C1 segment of cervical spinal cord (tissue), 14 donors: ENCODE measurements at places on chromosomes 13 and 19.

DNA sequence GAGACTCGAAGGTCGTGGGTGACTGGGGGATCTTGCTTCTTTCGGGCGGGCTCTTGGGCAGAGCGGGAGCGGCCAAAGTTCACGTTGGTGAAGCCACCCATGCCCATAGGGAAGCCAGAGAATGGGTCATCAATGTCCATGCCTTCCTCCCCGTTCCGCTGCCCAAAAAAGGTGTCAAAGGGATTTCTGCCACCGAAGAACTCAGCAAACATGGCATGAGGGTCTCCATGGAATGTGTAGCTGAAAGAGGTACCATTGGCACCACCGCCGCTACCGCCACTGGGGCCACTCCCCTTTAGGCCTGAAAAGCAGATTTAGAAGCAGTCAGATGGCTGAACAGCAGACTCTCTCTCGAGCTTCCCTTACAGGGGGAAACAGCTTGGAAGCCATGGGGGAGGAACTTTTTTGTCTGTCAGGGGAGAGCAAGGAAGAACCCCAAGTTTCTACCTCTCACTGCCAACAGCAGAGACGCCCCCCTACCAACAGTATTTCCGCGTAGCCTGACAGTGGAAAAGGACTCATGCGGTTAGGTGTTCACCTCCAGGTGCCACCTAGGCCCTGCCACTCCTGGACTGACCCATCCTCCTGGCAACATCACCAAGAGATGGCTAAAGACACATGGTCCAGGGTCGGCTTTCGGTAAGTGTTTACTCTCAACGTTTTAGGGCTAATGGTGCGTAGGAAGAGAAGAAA is 1.3 kb downstream of the DNAJB1 start:
- peak; percentile 27 for DNase-seq

GRCh38 chr13:33341861-33342452 is 56.4 kb upstream of the STARD13 start:
- DNase-seq = no peak

DNA sequence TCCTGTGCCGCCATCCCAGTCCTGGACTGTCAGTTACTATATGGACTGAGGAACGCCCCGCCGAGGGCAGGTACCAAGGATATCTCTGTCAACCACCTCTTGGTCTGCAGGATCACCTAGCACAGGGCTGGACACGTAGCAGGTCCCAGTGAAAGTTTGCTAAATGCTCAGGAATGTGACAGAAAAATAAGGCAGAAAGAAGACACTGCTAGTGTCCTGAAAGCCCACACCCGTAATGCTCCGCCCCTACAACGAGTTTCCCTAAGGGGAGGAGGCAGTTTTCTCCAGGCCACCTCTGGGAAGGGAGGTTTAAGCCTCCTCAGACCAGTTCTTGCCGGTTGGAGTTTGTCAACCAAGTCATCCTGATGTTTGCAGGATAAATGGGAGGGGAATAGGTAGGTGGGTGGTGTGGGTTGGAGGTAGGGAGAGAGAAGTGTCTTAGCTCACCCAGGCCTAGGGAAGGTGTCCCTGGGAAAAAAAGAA is 1.7 kb upstream of the SERTAD3 start:
- no peak for DNase-seq

DNA sequence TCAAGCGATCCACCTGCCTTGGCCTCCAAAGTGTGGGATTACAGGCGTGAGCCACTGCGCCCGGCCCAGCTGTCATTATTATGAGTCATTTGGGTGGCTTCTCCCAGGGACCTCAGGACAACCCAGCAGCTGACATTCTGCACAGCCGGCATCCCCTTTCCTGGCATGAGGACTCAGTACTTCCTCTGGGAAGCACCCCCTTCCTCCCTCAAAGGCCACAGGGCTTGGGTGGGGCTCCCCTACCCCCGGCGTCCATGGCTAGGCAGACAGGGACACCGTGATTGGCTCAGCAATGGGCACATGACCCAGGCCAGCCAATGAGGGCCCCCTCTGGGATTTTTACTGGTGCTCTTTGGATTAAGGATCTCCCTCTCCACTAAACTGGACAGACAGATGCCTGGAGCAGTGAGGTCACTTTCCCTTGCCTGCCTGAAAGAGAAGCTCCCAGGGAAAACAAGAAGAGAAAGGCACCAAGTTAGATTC is 6.0 kb downstream of the KANK2 start:
- no peak for DNase-seq

- DNase-seq = no peak
Measured at GRCh38 chr13:25167382-25168174, 4.5 kb downstream of the AMER2 start.

- no peak for DNase-seq
Measured at GRCh38 chr19:10173527-10173926, 21.2 kb downstream of the DNMT1 start.

DNA sequence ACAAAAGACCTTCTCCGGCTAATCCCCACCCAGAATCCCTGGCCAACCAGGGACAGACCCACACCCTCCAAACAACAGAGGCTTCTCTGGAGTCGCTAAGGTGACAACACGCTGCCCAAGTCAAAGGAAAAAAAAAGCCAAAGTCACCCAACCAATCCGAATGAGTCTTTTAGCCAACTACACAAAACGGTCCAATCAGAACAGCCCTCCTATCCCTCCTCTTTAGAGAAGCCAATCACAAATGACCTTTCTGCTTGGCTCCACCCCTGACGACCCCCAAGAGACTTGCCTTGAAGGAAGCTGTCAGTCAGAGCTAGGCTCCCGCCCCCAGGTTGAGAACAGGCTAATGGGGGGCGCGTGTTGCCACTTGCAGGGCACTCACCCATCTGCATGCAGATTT is 6.6 kb upstream of the FBXW9 start:
- DNase-seq = no peak

DNA sequence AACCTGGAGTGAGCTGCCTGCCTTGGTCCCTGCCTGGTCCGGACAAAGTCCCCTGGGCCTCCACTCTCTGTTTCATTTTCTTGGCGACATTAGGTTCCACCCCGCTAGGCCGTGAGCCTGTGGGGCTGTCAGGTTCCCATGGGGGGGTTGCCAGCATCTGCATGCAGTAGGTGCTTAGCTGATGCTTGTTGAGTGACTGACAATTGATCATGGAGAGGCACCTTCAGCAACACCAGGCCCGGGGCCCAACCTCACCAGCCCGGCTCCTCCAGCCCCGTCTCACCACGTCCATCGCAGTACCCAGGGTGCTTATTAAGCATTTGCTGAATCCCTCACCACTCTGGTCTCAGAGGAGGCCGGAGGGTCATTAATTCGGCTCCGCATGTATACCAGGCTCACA is 13.4 kb downstream of the MISP start:
- no peak for DNase-seq

DNA sequence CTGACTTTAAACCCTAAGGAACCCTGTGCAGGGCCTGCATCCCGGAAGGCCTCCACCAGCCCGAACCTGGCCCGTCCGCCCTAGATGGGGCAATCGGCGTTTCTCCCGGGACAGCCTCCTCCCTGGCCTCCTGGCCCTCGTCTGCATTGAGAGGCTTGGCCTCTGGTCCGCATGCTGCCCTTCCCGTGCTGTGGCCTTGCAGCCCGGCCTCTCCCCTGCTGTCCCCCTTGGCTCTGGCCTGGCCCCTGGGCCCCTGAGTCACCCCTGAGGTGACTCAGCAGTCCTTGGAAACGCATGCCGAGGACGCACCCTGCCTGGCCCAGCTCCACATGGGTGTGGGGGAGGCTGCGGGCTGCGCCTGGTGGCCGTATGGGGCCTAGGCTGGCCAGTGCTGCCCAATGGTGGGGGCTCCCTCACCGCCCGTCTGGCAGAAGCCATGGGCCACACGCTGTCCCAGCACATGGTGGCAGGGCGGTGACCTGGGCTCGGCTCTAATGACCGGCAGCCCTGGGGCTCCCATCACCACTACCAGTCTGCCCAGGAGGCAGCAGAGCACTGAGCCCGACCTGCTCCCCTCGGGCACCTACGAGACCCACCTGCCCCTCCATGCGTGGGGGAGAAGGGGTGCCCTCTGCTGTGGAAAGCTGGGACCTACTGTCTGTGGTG is 25.7 kb downstream of the SH3GL1 start:
- peak; percentile 36 for DNase-seq

GRCh38 chr19:13975870-13976269 is 23.6 kb downstream of the DCAF15 start:
- DNase-seq = no peak

DNA sequence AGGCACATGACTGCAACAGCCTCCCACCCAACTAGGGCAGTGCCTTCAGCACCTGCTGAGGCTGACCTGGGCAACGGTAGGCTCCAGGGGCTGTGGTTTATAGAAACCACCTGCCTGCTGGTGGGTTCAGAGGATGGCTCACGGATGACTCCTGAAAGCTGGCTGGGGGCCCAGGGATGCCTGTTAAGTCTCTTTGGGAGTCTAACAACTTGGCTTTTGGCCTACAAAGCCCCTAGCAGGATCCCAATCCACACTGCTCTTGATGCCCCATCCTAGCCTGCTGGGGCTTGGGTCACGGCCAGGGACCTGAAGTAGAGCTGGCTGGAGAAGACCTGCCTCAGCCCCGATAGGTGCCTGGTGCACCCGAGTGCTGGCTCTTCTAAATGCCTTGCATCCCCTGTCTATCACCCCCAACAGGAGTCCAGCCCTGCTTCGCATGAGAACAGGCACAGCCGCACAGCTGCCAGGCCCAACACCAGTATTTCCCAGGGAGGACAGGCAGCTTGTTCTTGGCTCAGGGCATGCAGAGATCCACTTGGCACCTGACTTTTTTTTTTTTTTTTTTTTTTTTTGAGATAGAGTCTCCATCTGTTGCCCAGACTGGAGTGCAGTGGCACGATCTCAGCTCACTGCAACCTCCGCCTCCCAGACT is 9.1 kb upstream of the EPHX3 start:
- no peak for DNase-seq

- DNase-seq = no peak
Measured at GRCh38 chr19:47228168-47228936, 2.6 kb downstream of the BBC3 start.

GRCh38 chr13:63542770-63543169 is 2127.1 kb upstream of the PCDH20 start:
- no peak for DNase-seq

- no peak for DNase-seq
Measured at GRCh38 chr19:49986354-49986753, 25.4 kb upstream of the SIGLEC11 start.

GRCh38 chr13:69999875-70000274 is 107.8 kb upstream of the ATXN8OS start:
- DNase-seq = no peak

GRCh38 chr19:6126335-6126974 is 9.0 kb upstream of the ACSBG2 start:
- DNase-seq = no peak

DNA sequence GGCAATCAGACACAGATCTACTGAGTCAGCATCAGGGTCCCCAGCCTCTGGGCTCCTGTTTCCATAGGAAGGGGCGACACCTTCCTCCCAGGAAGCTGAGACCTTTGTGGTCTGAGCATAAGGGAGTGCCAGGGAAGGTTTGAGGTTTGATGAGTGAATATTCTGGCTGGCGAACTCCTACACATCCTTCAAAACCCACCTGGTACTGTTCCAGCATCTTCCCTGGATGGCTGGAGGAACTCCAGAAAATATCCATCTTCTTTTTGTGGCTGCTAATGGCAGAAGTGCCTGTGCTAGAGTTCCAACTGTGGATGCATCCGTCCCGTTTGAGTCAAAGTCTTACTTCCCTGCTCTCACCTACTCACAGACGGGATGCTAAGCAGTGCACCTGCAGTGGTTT is 9.2 kb downstream of the INSL3 start:
- no peak for DNase-seq

DNA sequence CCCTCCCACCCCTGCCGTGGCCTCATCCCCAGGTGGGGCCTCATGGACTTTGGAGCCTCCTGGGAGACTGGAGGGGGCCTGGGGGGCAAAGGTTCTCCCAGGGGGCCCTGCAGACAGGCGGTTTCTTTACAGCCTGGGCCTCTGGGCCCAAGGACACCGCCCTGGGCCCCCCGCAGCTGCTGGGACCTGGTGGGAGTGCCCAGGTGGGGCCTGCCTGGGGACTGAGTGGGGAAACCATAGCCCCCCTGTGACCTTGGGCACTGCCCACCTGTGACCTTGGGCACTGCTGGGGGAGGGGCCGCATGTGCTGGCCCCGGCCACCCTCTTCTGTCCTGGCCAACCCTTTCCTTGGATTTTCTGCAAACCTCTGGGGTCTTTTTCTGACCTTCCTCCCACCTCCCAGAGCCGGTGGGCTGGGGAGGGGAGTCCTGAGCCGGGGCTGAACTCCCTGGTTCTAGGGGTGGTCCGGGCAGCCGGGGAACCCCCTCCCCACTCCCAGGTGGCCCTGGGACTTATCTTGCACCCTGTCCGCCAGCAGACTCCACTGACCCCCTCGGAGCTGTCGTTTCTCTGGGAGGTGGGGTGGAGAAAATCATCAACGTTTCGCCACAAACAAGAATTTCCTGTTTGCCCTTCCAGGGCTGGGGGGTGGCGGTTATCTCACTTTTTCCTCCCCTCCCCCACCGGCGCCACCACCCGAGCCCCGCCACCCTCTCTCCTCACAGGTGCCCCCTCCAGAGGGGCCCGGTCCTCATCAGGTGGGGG is 27.0 kb downstream of the ARID3A start:
- no peak for DNase-seq

GRCh38 chr19:49738268-49738667 is 24.8 kb downstream of the TSKS start:
- no peak for DNase-seq

DNA sequence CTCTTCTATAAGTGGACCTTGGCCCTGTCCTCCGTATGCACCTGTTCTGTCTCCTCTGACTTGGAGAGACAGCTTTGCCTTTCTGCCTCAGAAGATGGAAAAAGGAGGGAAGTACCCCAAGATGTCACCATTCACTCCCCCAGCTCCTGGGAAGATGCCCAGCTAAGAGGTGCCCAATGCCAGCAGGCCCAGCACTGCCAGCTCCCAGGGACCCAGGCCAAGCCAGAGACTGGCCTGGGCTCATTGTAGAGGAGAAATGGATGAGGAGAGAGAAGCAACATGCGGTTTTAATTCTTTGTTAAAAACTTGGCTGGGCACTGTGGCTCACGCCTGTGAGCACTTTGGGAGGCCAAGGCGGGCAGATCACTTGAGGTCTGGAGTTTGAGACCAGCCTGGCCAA is 111.5 kb upstream of the ZNF507 start:
- no peak for DNase-seq

GRCh38 chr13:60230593-60230992 is 66.9 kb upstream of the DIAPH3 start:
- DNase-seq = no peak

- DNase-seq = no peak
Measured at GRCh38 chr13:60613080-60613479, 216.1 kb downstream of the TDRD3 start.

- no peak for DNase-seq
Measured at GRCh38 chr13:44557986-44558385, 18.1 kb downstream of the TSC22D1 start.
